ENCODE measurements at places on chromosomes 7 and 10. TPM values are rescaled to one million over a fixed set of nuclear protein-coding genes. Genes with fewer than 3 reads are reported as not detected.

DNA sequence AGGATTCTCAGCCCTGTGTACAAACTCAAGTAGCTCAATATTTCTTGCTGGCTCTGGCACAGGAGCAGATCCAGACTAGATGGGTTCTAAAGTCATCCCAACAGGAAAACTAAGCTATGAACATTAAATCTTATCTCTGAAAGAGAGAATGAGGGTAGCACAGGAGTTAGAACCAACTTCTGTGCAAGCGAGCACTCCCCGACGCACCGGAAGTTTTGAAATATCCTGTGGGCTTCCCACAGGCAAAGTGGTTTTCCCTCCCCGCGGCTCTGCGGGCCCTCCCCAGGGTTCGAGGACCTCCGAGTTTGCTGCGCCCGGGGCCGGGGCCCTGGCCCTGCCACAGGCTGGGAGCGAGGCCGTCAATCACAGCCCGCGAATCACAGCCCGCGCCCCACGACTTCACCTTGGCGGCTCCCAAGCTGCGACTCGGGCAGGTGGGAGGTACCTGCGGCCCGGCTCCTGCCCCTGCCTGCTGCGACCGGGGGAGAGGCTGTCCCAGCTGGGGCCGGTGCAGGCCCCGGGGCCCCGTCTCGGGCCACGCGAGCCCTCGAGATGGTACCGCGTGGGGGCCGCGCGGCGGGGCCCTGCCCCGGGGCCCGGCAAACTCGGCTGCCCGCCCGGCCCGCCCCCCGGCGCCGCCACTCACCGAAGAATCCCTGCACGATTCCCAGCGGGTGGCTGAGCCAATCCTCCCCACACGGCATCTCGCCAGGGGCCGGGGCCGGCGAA, 598 bp downstream of the MCMBP start:
- H3K36me3 ChIP-seq: no peaks in the 10 kb centered on the region
- H3K4me1 ChIP-seq: peaks cover 16% of the 10 kb centered on the region
- peak overlapping the region; percentile 70 for H3K27ac ChIP-seq

GRCh38 chr7:83579740-83580139, 69.2 kb downstream of the SEMA3E start:
- H3K27me3 ChIP-seq: no peaks in the 10 kb centered on the region
- no peak overlapping the region for H3K4me3 ChIP-seq
- no peaks in the 10 kb centered on the region for H3K36me3 ChIP-seq
- no peak for DNase-seq

DNA sequence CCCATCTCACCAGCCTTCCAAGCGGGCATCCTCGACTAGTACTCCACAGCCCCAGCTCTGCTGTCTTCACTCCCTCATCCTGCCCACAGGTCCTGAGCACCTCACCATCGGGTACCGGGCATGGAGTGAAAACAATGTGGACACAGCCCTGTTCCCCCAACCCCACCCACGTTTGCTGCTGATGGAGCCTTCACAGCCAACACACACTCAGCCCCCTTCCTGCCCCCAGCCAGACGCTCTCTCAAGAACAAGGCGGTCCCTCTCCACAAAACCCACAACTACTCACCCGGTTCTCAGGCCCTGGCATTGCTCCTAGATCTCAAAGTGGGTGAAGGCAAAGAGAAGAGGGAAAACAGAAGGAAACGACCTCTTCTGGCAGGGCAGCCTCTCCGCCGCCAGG, 56.1 kb downstream of the SLIT1 start:
- no peaks in the 10 kb centered on the region for H3K4me1 ChIP-seq
- peak; percentile 65 for DNase-seq
- no peaks in the 10 kb centered on the region for H3K27me3 ChIP-seq
- H3K4me3 ChIP-seq: no peak overlapping the region
- H3K27ac ChIP-seq: no peak overlapping the region
- no peaks in the 10 kb centered on the region for H3K36me3 ChIP-seq

GRCh38 chr7:155558961-155559360, 12.6 kb upstream of the CNPY1 start:
- no peaks in the 10 kb centered on the region for H3K27me3 ChIP-seq
- no peak for DNase-seq
- no peaks in the 10 kb centered on the region for H3K4me1 ChIP-seq
- H3K27ac ChIP-seq: no peak overlapping the region
- no peak overlapping the region for H3K4me3 ChIP-seq

GRCh38 chr7:2175514-2175913, 57.2 kb downstream of the MAD1L1 start:
- H3K36me3 ChIP-seq: no peaks in the 10 kb centered on the region
- DNase-seq: peak; percentile 69
- no peak overlapping the region for H3K4me3 ChIP-seq

DNA sequence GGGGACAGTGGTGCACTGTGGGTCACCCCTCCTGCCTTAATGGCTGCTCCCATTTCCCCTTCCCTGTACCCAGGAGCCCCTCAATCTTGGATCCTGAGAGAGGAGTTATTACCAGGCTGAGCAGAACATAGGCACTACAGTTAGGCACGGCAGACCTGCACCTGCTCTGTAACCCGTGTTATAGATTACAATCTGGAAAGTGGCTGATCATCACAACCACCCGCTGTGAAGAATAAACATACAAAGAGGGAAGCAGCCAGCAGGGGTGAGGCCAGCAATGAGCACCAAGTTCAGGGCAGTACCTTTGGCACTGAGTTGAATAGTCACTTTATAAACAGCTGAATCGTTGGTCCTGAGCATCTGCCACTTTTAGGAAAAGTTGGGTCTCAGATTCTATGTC, 1.7 kb downstream of the CDHR1 start:
- no peaks in the 10 kb centered on the region for H3K27me3 ChIP-seq
- no peak for DNase-seq
- no peak overlapping the region for H3K27ac ChIP-seq
- peaks cover 26% of the 10 kb centered on the region for H3K4me1 ChIP-seq
- no peaks in the 10 kb centered on the region for H3K36me3 ChIP-seq

GRCh38 chr10:17041626-17042520, 87.7 kb downstream of the CUBN start:
- no peaks in the 10 kb centered on the region for H3K4me1 ChIP-seq
- H3K36me3 ChIP-seq: no peaks in the 10 kb centered on the region
- H3K27me3 ChIP-seq: no peaks in the 10 kb centered on the region
- no peak for DNase-seq
- H3K4me3 ChIP-seq: no peak overlapping the region

DNA sequence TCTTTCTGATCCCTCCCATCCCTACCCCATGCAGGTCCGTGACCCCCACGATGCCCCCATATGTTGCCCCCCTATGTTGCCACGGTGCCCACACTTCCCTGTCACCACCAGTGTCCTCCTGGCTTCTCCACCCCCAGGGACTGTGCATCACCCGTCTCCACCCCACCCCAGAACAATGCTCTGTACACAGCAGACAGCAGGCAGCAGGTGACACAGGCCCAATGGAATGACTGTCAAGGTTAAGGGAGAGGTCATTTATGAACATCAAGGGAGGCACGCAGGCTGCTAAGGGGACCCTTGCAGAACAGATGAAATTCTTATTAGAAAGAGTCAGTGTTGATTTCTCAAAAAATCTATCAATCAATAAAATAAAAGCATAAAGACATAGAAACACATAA, 71.5 kb downstream of the PARP12 start:
- no peak for DNase-seq
- no peak overlapping the region for H3K27ac ChIP-seq
- no peaks in the 10 kb centered on the region for H3K4me1 ChIP-seq
- H3K36me3 ChIP-seq: no peaks in the 10 kb centered on the region

DNA sequence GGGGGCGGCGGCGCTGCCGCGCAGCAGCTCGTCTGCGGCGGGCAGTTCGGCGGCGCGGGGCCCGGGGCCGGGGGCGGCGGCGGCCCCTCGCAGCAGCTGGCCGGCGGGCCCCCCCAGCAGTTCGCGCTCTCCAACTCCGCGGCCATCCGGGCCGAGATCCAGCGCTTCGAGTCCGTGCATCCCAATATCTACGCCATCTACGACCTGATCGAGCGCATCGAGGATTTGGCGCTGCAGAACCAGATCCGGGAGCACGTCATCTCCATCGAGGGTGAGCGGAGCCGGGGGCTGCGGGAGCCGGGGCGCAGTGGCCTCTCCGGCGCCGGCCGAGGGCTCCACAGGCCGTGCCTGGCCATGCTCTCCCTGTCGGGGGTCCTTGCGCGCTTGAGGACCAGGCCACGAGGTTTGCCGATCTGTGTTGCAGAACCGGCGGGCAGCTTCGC, 548 bp downstream of the AGAP3 start:
- no peaks in the 10 kb centered on the region for H3K27me3 ChIP-seq
- peak overlapping the region; percentile 43 for H3K4me3 ChIP-seq
- H3K4me1 ChIP-seq: peaks cover 59% of the 10 kb centered on the region
- H3K36me3 ChIP-seq: no peaks in the 10 kb centered on the region
- DNase-seq: peak; percentile 45
- peak overlapping the region; percentile 69 for H3K27ac ChIP-seq

DNA sequence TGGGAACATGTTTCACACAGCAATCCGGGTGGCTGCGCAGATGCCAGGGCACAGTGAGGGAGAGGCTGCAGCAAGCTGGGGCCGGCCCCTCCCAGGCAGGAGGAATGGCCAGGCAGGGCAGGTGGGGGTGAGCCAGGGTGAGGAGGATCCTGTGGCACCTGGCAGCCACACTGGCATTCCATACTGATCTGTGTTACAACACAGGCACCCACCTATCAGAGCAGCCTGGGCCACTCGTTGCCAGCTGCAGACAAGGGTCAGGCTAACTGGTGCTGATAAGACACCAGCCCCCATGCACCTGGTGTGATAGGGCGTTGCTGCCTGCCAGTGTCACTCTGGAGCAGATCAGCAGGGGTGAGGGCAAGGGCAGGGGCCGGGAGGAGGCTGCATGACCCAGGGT, 16.6 kb upstream of the RET start:
- H3K27ac ChIP-seq: no peak overlapping the region
- H3K4me1 ChIP-seq: no peaks in the 10 kb centered on the region
- H3K36me3 ChIP-seq: no peaks in the 10 kb centered on the region
- H3K4me3 ChIP-seq: no peak overlapping the region

- H3K4me3 ChIP-seq: no peak overlapping the region
- H3K36me3 ChIP-seq: no peaks in the 10 kb centered on the region
- no peak for DNase-seq
- H3K27ac ChIP-seq: no peak overlapping the region
Measured at GRCh38 chr7:108423089-108423989, 32.9 kb downstream of the NRCAM start.

DNA sequence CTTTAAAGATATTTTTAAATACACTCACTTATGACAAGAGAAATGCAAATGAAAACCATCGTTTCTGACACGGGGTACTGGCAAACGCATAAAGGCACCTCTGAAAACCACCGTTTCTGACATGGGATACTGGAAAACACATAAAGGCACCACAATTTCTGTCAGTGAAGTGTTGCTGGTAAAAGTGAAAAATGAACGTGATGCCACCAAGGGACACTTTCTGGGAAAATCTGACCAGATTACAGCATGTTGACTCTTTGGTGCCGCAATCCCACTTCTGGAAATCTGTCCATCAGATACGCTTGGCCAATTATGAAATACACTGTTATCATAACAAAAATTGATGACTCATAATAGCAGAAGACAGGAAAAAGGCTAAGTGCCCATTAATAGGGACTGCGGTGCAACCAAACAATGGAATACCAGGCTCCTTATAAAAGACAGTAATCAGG, 131.7 kb downstream of the ZMYND11 start:
- no peak for DNase-seq
- H3K4me1 ChIP-seq: no peaks in the 10 kb centered on the region
- no peak overlapping the region for H3K27ac ChIP-seq
- H3K4me3 ChIP-seq: no peak overlapping the region
- no peaks in the 10 kb centered on the region for H3K27me3 ChIP-seq

DNA sequence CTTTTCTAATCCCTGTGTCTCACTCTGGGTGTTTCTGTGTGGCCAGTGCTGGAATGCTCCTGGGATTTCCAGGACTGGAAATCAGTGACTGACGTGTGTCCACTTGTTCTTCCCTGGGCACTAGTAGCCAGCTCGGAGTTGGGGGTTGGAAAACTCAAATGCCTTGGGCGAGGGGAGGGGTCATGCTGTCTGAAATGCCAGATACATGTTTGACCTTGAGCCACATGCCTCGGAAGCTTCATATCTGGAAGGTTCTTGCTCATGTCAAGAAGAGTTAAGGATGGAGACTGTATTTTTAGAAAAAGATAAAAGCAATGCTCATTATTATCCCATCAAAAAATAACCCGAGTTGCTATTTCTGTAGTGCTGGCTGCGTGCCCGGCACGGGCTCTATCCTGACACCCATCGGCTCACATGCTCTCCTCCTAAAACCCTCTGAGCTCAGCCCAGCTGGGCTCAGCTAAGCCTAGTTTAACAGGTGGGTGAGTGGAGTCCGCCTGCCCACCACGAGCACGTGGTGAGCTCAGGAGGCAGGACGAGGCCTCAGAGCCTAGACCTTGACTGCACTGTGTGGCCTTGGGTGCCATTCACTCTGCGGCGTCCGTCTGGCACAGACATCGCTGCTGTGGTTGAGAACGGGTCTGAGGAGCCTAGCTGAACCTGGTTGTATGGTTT, 6.4 kb downstream of the DPYSL4 start:
- H3K4me3 ChIP-seq: no peak overlapping the region
- H3K36me3 ChIP-seq: no peaks in the 10 kb centered on the region
- DNase-seq: no peak

DNA sequence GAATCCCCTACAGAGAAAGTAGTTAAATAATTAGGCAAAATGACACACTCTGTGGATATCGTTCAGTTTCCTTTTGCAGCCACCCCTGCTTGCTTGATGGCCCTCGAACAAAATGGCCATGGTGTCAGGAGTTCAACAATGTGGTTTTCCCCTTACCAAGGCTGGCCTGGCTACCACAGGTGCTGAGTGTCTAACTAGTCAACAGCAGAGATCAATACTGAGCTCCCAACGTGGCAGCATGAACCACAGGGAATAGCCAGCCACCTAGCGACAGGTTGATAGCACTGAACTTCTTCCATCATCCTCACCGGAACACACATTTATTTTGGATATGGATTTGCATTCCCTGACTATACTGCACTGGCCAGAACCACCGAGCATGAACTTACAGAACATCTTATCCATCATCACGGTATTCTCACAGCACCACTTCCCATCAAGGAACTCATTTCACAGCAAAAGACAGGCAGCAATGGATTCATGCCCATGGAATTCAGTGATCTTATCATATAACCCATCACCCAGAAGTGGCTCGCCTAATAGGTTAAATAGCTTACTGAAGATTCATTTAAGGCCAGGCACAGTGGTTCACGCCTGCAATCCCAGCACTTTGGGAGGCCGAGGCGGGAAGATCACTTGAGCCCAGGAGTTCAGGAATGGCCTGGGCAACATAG, 6.3 kb downstream of the C10orf67 start:
- no peak overlapping the region for H3K27ac ChIP-seq
- DNase-seq: no peak
- H3K4me1 ChIP-seq: peaks cover 2% of the 10 kb centered on the region
- no peaks in the 10 kb centered on the region for H3K36me3 ChIP-seq
- H3K27me3 ChIP-seq: no peaks in the 10 kb centered on the region

ZNF438 gene
- total RNA-seq: 19.2 TPM

DUS4L gene
- 16.0 TPM for total RNA-seq

ITPRID1 gene
- not detected for total RNA-seq

SEC61G gene
- 294 TPM for total RNA-seq

HOXA1 gene
- total RNA-seq: 0.67 TPM

C10orf67 gene
- 0.54 TPM for total RNA-seq

OR2A12 gene
- total RNA-seq: not detected

LHFPL3 gene
- not detected for total RNA-seq

CALML5 gene
- total RNA-seq: not detected

GJC3 gene
- total RNA-seq: not detected

Data from thyroid gland (tissue), 4 donors.